Right hindlimb (tissue), 1 donor: ENCODE measurements at places on chromosomes 7 and 10.

- DNase-seq, result no peak
These were observed 48.1 kb upstream of the ZPBP start for GRCh38 chr7:50141131-50141530.

GRCh38 chr10:28711041-28711440 is 33.7 kb downstream of the BAMBI start:
- DNase-seq, result no peak

- DNase-seq, result no peak
These were observed 128.7 kb downstream of the TSPAN12 start for GRCh38 chr7:120729245-120729644.

- peak; percentile 92 for DNase-seq
These were observed at the start of gene CALD1 for GRCh38 chr7:134778941-134779740. Gene CALD1 (plus strand): TSS chr7:134779634. CDS start chr7:134867734, 88,100 bp downstream.

DNA sequence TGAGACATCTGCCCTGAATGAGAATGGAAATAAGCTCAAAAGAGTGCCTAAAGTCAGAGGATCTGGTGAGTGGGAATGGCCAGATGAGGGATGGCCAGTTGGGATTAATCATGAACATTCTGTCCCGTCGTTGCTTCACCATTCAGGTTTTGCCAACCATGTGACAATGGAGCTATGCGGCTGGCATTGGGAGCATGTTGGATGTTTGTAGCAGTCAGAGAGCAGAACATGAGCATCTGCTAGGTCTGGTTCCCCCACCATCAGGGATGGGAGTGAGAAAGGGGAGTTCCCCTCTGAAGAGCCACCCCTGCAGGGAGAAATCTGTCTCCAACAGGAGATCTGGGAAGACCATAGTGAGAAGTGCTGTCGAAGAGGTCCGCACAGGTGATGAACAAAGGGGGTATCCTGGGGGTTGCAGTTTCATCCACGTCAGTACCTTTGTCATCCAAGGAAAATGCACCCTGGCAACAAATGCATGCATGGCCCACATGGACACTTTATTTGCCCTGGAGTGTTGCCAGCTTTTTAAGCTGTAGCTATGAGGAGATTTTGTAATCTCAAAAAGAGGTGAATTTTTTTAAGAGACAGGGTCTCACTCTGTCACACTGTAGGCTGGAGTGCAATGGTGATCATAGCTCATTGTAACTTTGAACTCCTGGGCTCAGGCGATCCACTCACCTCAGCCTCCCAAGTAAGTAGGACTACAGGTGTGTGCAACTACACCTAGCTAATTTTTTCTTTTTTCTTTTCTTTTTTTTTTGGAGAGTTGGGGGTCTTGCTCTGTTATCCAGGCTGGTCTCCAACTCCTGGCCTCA is 190.2 kb downstream of the CAMK1D start:
- no peak for DNase-seq

GRCh38 chr7:32204361-32205018 is 134.3 kb upstream of the PDE1C start:
- DNase-seq, result peak; percentile 76

DNA sequence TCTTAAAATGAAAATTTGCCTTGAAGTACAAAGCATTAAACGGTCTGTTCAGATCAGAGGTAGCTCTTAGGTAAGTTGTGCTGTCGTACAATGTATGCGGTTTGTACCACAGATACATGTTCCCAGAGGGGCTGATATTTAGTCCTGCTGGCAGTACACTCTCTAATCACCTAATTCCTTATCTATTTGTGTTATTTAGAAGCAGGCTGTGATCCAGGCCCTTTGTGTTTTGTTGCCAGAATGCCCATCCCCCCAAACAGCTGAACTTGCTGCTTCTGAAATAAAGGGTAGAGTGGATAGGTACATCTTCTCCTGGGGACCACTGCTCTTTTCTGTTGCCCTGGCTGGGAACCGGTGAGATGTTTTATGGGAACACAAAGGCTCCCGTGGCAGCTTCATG is 84.5 kb downstream of the SND1 start:
- DNase-seq, result no peak

DNA sequence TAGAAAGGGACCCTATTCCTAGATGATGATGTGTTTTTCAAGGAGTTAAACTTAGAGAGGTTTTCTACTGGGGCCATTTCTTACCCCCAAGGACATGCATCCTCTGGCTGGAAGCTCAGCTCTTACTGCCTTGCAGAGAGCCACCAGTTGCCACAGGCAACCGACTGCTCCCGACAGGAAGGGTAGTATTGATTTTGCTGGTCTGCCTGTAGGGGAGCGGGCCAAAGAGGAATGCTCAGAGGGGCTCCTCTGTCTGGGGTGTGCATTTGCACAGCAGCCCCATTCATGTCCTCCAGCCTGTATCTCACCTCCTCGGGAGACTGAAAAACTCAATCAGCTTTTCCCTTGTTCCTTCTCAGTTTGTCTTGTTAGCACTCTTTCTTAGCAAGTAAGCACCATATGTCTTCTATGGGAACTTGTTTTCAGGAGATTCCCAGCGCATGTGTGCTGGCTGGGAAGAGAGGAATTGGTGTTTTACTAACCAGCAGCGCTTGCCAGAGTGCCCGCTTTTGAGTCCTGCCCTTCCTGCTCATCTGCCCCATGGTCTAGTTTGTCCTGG is 739.0 kb upstream of the GALNT17 start:
- no peak for DNase-seq

DNA sequence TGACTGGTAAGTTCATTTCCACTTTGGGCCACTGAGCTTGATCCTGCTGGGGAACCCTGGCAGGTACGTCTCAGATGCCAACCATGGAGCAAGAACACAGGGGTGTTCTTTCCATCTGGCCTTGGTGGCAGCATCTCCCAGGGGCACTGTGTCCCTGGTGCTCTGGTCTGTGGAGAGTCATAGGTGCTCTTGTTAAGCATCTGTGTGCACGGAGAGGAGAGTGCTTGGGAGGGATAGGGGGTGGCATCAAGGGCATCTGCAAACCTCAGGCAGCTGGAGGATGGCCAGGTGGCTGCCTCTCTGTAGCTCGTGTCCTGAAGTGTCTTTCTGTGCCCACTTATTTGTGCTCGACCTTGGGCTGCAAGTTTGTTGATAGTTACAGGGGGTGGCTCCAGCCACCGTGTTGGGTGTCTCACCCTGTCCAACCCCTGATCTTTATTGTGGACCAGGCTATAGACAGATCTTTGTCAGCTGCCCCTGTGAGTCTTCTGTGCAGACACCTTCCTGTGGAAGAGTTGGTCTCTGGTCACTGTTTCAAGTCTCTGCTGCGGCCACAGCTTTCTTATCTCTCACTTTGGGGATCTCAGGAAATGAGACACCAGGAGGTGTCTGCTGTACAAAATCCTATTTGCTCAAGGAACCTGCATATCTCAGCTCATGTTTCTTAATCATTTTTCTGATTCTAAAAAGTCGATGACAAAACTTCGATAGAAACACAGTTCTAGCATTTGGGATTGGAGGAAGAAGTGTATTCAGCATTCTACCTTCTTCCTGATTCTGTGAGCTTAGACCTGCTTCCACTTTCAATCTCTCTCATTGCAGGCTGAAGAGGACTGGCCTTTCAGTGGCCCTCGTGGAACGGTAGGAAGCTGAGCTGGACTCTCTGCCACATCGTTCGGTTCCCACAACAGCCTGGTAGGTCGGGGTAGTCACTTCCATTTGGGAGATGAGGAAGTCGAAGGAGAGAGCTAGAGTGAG is 17.2 kb upstream of the GIMAP8 start:
- no peak for DNase-seq

GRCh38 chr10:122164023-122164601 is 107.0 kb upstream of the BTBD16 start:
- peak; percentile 75 for DNase-seq
